ENCODE measurements at places on chromosomes 5 and 9.

GRCh38 chr9:134839455-134840125 lies 41.0 kb upstream of the FCN2 start:
- DNase-seq: no peak

- DNase-seq: no peak
Measured at GRCh38 chr9:85543196-85543595, 198.6 kb downstream of the AGTPBP1 start.

DNA sequence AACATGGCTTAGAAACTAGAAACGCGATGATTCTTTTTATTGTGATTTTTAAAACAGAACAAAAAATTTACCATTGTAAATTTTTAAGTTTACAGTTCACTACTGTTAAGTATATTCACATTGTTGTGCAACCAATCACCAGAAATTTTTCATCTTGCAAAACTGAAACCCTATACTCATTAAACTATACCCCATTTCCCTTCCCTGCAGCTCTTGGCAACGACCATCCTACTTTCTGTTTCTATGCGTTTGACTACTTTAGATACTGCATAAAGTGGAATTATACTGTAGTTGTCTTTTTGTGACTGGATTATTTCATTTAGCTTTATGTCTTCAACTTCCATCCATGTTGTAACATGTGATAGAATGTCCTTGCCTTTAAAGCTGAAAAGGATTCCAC lies 52.5 kb downstream of the SPOCK1 start:
- no peak for DNase-seq

- no peak for DNase-seq
Measured at GRCh38 chr5:141512390-141512910, 23.6 kb downstream of the PCDHGC5 start.

DNA sequence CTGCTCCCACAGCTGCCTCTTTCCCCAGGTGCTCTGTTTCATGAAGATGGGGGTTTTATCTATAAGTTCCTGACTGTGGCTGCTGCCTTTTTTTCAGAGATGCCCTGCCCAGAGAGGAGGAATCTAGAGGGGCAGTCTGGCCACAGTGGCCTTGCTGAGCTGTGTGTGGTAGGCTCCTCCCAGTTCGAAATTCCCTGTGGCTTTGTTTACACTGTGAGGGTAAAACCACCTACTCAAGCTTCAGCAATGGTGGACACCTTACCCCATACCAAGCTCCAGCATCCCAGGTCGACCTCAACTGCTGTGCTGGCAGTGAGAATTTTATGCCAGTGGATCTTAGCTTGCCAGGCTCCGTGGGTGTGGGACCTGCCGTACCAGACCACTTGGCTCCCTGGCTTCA lies 250.0 kb downstream of the FER start:
- DNase-seq: no peak

DNA sequence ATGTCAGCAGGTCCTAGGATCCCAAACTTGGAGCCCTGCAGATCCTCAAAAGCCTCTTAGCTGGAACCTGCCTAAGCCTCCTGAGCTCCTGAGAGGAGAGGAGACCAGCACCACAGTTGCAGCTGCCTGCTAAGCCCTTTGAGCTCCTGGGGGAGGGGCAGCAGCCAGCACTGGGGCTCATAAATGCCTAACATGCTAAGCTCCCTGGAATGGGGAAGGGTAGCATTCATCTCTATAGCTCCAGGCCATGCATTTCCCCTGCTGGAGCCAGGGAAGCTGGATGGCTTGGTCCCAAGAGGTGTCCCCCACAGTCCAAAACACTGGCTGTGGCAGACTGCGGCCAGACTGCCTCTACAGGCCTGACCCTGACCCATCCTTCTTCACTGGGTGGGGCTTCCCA lies 182.7 kb downstream of the KCNN2 start:
- no peak for DNase-seq
